ENCODE measurements at places on chromosomes 6 and 20.

DNA sequence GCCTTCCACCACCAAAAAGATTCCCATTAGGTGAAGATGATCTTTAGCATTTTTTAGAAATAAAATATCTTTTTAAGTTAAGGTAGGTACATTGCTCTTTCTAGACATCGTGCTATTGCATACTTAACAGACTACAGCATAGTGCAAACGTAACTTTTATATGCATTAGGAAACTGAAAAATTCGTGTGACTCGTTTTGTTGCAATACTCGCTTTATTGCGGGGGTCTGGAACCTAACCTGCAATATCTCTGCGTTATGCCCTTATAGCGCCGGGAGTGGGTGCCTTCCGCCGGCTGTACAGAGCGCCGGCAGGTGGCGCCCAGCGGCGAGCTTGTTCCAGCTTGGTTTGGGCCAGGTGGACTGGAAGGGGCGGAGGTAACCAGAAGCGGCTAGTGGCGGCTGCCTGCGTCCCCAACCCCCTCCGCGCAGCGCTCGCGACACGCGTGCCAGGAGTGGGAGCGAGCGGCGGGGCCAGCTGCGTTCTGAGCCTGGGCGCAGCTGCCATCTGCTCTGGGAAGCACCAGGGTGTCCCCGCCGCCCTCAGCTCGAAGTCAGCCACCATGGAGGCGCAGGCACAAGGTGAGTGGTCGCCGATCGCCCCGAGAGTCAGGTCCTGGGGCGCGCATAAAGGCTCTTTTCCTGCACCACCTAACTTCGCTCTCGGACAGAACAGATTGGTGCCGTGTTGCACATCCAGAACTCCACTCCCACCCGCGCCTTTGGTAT, at the start of gene TPD52L1:
Gene TPD52L1, plus strand, starts transcription at position 383 of the 727 bp plus-strand sequence. Its CDS starts 179 bp downstream, at position 562.
- no peak for DNase-seq

- no peak for DNase-seq
These were observed 51.8 kb downstream of the UTRN start for GRCh38 chr6:144336900-144337299.

DNA sequence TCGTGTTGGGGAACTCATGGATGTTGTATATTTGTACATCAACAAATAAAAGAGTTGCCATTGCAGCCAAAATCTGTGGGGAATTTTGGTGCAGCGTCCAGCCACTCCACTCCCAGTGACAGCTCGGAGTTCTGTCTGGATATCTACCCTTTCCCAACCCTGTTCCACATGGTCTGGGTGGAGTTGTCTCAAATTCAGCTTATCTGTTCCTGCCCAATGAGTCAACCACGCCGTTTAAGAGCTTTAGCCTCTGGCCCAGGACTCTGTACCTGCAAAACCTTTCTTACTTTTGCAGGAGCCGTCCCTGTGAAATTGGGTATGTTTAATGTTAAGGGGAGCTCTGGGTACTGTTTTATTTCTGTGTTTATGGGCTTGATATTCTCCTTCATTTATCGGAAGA, 33.9 kb upstream of the OVOL2 start:
- DNase-seq: no peak

DNA sequence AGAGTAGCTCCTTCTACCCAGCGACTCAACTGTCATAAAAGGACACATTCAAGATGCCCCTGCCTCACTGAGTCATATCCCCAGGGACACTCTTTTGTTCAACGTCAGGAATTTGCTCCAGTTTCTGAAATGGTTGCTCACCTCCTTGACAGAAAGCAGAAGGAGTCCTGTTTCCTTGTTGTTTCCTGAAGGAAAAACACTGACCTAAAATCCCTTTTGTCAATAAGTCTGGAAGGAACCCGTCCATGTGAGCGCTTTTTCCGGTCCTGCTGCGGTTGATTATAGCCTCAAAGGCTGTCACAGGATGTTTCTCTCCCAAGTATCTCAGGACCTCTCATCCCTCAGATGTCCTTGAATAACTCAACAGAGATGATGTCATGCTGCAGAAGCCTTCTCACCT, 113.6 kb upstream of the PLEKHG1 start:
- no peak for DNase-seq

DNA sequence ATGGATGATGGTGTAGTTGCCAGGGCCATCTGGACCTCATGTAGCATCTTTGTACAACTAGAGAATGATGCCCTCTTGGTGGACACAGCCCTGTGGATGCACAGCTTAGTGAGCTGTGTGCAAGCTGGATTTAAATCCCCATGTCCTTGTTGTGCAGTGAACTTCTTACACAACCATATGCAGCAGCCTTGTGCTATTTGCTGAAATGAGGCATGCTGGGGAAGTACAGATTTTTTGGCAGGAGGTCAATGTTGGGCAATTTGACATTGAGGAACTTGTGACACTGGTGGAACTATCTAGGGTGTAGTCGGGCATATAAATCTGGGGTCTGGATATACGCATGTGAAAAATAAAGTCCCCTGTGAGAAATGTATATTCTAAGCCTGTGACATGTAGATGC, 5.8 kb upstream of the CDC5L start:
- peak; percentile 98 for DNase-seq

DNA sequence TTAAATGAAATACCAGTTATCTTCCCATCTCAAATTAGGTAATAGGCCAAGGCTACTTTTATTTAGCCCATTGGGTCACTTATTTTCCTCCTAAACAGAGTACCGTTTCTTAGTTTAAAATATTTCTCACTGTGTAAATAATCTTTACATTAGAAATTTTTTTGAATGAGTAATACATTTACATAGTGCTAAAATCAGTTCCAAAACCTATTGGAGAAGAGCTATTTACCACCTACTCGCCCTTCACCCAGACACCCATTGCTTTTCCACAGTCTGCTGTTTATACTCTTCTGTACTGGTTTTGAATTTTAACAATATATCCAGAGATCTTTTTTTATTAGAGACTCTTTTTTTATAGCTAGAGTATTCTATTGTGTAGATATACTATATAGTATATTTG, 36.9 kb downstream of the MCM8 start:
- DNase-seq: no peak

DNA sequence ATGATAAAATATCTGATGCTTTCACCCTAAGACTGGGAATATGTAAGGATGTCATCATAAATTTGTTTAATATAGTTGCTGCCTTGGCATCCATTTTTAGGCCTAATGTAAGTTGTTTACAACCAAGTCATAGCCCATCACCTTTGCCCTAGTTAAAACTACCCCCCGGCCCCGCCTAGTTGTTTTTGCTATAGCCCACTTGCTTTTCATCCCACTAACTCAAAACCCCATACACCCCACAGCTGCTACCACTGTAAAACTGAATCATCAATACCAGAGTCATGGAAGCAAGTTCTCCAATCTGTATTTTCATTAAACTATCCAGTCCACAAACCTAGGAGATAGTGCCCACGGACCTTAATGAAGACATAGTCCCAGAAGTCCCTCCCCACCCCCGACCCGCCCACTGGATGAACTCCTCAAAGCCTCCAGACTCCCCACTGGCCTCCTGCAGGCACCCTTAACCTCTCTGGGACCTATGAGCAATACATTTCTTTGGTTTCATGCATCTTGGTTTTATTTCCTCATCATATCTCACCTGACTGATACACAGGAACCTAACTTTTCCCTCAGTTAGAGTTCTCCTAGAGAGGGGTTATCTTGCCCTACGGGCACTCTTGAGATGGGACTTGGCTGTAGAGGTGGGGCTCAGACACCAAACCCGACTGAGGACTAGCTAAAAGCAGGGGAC, 12.5 kb upstream of the ZDHHC14 start:
- DNase-seq: no peak

GRCh38 chr6:130520221-130520620, 154.4 kb downstream of the TMEM200A start:
- DNase-seq: no peak

DNA sequence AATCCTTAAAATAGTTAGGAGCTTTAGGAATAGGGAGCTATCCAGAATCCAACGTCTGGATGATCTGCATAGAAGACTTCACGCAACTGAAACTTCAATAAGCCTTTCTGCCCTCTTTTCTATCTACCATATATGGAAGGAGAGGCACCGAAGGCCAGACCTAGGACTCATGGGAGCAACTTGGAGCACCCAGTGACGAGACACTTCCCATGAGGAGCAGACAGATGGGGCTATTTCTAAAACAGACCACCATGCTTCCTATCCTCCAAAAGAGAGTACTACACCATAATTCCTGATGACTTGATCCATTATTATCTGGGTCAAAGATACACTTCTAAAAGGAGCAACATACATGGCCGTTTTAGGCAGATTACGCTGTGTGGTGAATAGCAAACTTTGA, 6.0 kb downstream of the RPP40 start:
- no peak for DNase-seq

GRCh38 chr6:5132731-5133130, 47.6 kb downstream of the PPP1R3G start:
- DNase-seq: peak; percentile 83

DNA sequence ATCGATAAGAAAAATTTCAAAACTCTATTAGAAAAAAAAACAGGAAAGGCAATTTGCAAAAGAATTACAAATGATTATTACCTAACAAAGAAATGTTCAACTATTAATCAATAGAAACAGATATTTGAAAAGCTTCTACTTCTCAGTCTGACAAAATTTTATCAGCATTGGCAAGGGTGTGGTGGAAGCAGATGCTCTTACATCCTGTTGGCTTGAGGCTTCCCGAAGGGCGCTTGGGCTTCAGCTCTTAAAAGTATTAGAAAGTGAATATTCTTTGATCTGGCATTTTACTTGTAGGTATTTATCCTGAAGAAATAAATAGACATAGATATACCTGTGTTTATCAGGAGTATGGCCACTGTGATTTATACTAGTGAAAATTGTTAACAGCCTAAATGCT, 38.7 kb downstream of the SLC35D3 start:
- no peak for DNase-seq

- no peak for DNase-seq
These were observed 338.4 kb downstream of the THBS2 start for GRCh38 chr6:168915242-168915641.

DNA sequence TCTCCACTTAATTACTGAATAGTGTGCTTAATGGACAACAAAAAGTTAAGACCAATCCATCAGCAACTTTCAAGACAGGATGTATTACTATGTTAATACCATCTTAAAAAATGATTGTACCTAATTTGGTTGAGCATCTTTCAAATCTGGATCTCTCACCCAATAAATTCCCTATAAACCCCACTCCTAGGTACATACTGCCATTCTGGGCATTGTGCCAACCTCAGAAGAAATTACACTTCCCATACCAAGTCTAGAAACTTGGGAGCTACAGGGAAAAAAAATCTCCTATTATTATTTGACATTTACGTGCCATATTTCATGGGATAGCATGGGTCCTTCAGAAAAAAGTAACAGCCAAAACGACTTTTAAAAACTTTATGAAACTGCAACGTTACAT, 5.1 kb downstream of the SYNCRIP start:
- no peak for DNase-seq

- DNase-seq: peak; percentile 87
These were observed 38.1 kb upstream of the ZBTB24 start for GRCh38 chr6:109521080-109521479.

GRCh38 chr6:149049230-149049629, 268.3 kb upstream of the TAB2 start:
- no peak for DNase-seq

GRCh38 chr6:28777147-28777461, 146.7 kb downstream of the TRIM27 start:
- DNase-seq: no peak

DNA sequence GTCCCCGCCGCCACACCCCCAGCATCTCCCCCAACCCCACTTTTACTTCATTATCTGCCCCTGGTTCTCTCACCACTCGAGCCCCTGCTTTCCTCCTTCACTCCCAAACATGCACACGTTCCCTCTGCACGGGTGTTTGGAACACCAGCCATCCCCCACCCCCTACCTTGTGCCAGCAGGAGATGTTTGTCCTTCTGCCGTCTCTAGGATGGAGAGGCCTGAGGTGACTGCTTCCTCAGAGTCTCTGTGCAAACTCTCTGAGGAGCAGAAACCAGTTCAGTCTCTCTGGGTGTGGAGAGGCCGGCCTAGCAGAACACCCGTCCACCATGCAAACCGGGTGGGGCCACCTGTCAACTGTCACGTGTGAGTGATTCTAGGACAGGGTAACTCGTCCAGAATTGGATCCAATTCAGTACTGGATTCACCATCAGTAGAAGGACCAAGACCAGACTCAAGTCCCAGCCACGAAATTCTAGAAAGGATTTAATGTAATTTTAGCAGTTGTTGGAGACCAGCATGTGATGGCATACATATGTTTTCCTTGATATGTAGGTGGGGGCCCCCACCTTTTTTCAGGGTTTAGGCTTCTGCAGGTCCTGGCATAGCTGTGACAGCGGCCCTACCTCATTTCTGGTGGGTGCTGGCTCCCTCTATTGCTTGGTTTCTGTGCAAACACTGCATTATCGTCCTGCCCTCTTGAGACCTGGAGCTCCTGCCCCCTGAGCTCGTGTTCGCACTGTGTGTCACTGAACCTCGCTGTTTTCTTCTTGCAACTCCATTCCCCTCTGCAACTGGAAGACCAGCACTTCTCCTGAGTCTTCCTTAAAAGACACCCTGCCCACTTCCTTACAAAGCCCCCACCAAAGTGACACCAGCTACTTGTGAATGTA, at the start of gene RAET1E:
Gene RAET1E, minus strand, starts transcription at position 259 of the 890 bp plus-strand sequence. CDS start 7,212 bp downstream, outside the sequence.
- DNase-seq: no peak

DNA sequence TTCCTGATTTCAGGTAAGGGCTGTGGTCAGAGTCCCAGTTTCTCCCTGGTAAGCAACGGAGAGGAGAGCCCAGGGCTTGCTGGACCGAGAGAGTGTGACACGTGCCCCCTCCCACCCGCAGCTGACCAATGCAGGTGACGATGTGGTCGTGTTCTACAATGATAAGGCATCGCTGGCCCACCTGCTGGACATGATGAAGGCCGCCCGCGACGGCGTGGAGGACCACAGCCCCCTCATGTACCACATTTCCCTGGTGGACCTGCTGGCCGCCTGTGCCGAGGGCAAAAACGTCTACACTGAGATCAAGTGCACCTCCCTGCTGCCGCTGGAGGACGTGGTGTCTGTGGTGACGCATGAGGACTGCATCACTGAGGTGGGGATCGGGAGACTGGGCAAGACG, 31.7 kb downstream of the UQCC2 start:
- DNase-seq: no peak

DNA sequence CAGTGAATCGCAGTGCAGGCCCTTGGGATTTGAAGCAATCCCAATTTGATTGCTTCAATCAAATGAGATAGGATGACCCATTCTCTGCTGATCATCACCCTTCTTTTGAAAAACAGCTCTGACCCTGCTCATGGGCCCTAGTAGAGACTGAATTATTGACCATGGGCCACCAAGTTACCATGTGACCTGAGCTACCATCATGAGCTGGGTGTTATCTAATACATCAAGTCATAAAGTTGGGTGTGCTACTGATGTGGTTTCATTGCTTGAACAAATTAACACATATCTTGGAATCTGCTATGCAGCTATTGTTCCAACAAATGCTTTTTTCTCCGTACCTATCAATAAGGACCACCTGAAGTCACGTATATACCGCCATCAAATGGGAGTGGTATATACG, 54.8 kb upstream of the CNKSR3 start:
- DNase-seq: no peak

GRCh38 chr6:127938701-127939100, 37.8 kb upstream of the THEMIS start:
- DNase-seq: no peak

DNA sequence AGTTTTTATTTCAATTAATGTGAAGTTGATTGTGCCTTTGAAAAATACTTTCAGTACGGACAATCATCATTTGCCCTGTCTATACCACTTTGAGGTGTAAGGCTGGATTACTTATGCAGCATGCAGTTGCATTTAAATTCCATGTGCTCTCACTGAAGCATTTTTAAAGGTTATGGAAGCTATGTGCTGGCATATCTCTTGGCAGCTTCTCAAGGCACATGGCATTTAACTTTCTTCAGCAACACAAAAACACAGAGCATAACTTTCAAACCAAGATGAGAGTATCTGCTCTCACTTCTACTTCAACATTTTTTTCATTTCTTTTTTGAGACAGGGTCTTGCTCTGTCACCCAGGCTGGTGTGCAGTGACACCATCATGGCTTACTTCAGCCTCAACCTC, 360.6 kb upstream of the RUNX2 start:
- no peak for DNase-seq
